ENCODE measurements at places on chromosomes 4 and X.

- DNase-seq, result no peak
These were observed 66.6 kb upstream of the HELT start for GRCh38 chr4:184951668-184952160.

GRCh38 chrX:71396576-71396975, 30.4 kb downstream of the TAF1 start:
- no peak for DNase-seq

DNA sequence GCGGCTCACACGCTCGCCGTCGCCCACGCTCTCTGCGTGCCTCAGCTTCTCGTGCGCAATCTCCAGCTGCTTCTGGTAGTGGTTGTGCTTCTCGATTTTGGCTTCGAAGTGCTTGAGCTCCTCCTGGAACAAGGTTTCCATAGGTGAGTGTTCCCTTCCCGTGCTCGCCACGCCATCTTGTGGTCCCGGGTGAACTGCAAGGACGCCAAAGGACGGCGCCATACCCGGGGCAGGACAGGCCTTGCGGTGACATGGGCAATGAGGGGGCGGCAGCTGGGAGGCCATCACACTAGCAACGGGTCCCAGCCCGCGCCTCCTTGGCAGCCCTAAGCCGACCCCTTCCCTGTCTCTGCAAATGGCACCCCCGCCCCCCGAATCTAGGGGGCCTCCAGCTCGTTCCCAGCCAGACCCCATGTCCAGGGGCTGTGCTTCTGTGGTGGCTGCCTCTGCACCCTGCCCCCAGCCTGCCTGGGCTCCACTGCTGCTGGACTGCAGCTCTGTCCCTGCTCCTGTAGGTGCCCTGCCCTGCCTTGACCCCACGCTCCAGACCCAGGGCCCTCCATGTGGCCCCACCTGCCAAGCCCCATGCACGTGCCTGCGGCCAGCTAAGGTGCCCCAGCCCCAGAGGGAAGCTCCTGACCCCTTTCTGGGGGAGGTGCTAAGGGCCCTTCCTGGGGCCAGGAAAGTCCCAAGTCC, 17.3 kb downstream of the LRPAP1 start:
- DNase-seq, result no peak

DNA sequence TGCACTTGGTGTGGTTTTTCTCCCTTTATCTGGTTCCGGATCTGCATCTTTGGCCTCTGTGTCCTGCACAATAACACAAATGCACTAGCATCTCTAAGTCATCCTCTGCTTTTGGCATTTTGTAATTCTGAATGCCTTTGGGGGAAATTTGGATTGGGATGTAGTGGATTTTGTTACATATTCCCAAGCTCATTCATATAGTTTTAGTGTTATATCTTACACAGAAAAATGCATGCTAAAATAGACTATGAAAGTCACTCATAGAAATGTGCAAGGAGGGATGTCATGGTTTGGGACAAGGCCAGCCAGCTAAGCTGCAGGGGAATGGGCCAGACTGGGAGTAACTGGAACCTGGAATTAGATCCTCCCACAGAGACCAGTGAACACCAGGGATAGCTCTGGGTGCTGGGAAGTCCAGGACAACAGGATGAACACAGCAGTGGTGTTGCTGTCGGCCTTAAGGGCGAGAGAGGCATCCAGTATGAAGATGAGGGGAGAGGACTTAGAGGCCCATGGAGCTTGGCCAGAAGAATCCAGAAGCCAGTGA, 20.1 kb downstream of the ENPP6 start:
- no peak for DNase-seq

DNA sequence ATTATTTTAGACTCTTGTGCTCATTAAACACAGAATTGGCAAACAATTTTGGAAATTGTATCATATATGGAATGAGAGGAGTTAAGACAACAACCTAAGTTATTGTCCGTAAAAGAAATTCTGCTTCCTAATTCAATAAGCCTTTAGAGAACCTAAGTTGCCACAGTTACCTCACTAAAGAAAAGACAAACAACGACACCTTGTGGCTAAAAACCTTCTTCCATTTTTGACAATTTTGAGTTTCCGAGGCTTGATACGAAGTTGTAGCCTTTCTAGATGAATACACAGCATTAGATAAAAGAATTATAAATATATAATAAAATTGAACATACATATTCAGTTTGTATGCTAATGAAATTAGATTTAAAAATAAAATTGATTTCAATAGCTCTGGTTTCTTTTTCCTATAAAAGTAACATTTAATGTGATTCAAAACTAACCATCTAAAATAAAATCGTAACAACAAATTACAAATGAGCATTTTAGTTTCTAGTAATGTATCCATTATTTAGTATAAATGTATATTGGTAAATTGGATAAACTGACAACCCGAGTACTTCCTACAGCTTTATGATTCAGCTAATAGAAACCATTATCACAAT, 275.1 kb downstream of the GPM6A start:
- peak; percentile 59 for DNase-seq

- DNase-seq, result no peak
These were observed 12.2 kb upstream of the FAM149A start for GRCh38 chr4:186092296-186092695.

DNA sequence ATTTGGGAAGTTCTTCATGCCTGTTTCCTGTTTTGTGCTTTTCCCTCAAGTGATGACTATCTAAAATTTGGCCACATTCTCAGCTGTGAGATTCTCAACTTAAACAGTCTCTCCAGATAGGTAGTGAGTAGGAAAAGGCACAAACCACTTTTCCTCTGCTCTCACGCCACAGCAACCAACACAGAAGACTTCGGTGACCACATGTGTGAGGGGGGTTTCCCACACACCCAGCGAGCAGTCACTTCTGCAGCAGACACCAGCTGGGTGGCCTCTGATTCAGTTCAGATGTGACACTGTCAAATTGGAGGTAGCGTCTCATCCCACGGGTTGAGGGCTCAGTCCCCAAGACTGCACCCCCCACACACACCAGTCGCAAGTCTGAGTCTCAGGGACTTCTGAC, 25.1 kb upstream of the CLDN34 start:
- DNase-seq, result no peak

GRCh38 chr4:78625073-78625472, 73.5 kb downstream of the ANXA3 start:
- no peak for DNase-seq

GRCh38 chr4:152537881-152538280, 2.0 kb upstream of the FBXW7 start:
- no peak for DNase-seq

GRCh38 chr4:187283201-187283955, 559.7 kb upstream of the FAT1 start:
- no peak for DNase-seq

GRCh38 chrX:133468051-133468450, 52.8 kb upstream of the GPC4 start:
- no peak for DNase-seq

- DNase-seq, result no peak
These were observed 169.2 kb downstream of the PARM1 start for GRCh38 chr4:75101906-75102786.

- no peak for DNase-seq
These were observed 27.7 kb upstream of the TBC1D14 start for GRCh38 chr4:6881908-6882307.
